ENCODE measurements at places on chromosomes 1 and 21. TPM values are rescaled to one million over a fixed set of nuclear protein-coding genes. Genes with fewer than 3 reads are reported as not detected.

DNA sequence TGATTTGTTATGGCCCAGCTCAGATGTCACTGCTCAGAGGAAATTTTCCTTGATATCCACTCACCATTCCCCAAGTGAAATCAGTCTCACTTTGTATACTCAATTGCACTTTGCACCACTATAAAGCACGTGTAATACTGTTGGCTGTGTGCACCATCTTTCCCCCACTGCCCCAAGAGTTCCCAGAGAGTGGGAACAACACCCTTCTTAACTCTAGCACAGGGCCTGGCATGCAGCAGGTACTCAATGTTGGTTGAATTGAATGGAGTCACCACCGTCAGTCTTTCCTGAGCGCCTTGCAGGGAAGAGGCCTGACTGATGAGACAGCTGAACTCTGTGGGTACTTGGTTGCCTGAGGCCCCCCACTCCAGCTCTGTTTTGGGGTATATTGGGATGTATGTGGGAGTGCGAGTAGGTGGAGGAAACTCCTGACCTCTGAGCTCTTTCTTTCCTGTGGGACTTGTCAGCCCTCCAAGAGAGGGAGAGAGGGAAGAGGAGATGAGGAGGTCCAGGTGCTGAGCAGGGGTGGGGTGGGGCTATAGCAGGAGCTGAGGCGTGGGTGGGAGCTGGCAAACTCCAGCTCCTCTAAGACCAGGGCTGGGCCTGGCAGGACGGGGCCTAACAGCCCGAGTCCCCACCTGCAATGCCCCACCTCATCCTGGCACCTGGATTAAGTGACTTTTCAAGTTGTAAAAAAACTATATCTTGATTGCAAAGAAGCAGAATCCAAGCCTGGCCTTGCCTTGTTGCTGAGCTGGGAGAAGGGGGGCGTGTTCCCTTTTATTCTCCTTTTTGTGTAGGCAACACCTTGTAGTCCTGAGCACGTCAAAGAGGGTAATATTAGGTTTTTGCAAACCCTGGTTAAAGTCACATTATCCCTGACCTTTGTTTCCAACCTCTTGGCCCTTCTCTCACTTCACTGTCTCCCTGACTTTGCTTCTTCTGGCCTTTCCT, 19.4 kb upstream of the WASF2 start:
- H3K27ac ChIP-seq, result no peak overlapping the region
- no peaks in the 10 kb centered on the region for H3K36me3 ChIP-seq
- peaks cover 20% of the 10 kb centered on the region for H3K4me1 ChIP-seq

DNA sequence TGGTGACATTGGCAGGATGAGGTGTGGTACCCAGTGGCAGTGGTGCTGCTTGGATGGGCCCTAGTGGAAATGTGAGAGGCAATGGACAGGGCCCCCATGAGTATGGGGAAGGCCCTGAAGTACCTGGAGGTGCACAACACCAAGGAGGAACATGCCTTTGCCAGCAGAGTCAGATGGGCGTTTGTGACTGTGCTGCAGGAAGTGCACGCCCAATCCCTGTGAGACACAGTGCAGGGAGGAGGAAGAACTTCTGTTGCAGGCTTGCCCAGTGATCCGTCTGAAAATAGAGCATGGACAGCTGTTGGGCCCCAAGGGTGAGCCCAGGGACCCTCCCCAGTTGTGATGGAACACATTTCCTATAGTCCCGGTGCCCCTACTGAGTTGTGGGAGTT, 42.7 kb downstream of the GJA5 start:
- H3K36me3 ChIP-seq, result no peaks in the 10 kb centered on the region
- H3K4me3 ChIP-seq, result no peak overlapping the region
- H3K27me3 ChIP-seq, result no peaks in the 10 kb centered on the region
- no peak for DNase-seq
- peak overlapping the region; percentile 34 for H3K27ac ChIP-seq

The ANKRD65 gene
- total RNA-seq, result 6.5 TPM

GRCh38 chr1:219281831-219282230, 108.2 kb downstream of the LYPLAL1 start:
- peaks cover 23% of the 10 kb centered on the region for H3K4me1 ChIP-seq
- DNase-seq, result no peak
- H3K36me3 ChIP-seq, result no peaks in the 10 kb centered on the region
- H3K27ac ChIP-seq, result no peak overlapping the region
- H3K27me3 ChIP-seq, result no peaks in the 10 kb centered on the region

The NHLH1 gene
- 0.13 TPM for total RNA-seq

GRCh38 chr1:59545830-59546229, 248.9 kb downstream of the FGGY start:
- no peak overlapping the region for H3K27ac ChIP-seq
- peaks cover 16% of the 10 kb centered on the region for H3K4me1 ChIP-seq
- H3K4me3 ChIP-seq, result no peak overlapping the region
- DNase-seq, result no peak
- no peaks in the 10 kb centered on the region for H3K36me3 ChIP-seq
- H3K27me3 ChIP-seq, result no peaks in the 10 kb centered on the region

GRCh38 chr1:62194651-62195544, at the start of gene L1TD1:
Gene L1TD1 (plus strand): TSS chr1:62194849. CDS start chr1:62206629, 11,780 bp downstream.
- no peaks in the 10 kb centered on the region for H3K4me1 ChIP-seq
- peak; percentile 60 for DNase-seq
- peaks cover 13% of the 10 kb centered on the region for H3K27me3 ChIP-seq

DNA sequence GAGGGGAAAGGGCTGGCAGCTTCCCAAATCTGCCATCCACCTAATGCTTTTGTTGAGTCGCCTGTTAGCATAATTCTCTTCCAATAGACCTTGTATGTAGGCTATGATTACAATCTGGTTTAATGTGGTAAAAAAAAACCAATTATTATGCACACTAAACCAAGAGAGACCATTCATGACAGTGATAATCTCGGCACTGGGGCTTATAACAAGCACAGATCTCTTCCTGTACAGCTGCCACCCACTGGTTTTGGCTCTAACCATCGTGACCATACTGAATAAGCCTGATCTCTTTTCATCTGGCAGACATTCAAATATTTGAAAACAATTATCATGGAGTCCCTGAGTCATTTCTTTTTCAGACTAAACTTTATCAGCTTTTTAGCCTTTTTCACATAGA, 12.0 kb upstream of the SYT14 start:
- no peaks in the 10 kb centered on the region for H3K4me1 ChIP-seq
- no peak overlapping the region for H3K4me3 ChIP-seq
- no peak overlapping the region for H3K27ac ChIP-seq

- peaks cover 8% of the 10 kb centered on the region for H3K4me1 ChIP-seq
- no peak overlapping the region for H3K27ac ChIP-seq
- no peak for DNase-seq
- no peaks in the 10 kb centered on the region for H3K27me3 ChIP-seq
- no peaks in the 10 kb centered on the region for H3K36me3 ChIP-seq
Observed at GRCh38 chr1:43834280-43835081, 99.1 kb upstream of the ARTN start.

The AQP10 gene
- total RNA-seq, result 0.96 TPM

The GABRD gene
- not detected for total RNA-seq

All from hepatocyte (in vitro differentiated cells).